ENCODE measurements at places on chromosomes 7 and 10. TPM values are rescaled to one million over a fixed set of nuclear protein-coding genes. Genes with fewer than 3 reads are reported as not detected.

DNA sequence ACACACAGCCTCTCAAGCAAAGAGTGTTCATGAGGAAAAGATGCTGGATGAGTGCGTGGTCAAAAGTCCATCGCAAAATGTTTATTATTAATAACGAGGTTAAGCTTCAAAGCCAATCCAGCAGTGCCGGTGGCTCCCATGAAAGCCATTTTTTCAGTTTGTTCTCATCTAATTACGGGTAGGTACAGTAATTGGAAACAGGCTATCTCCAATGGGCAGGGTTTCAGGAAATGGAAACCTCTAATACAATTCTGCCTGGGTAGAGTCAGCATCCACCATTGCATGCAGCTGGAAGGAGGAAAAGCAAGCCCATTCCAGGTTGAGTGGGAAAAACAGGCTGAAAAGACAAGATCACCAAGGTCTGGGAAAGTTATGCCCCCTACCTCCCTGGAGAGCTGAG, 57.4 kb downstream of the GPAM start:
- DNase-seq = no peak

Gene GIMAP4
- not detected for total RNA-seq

DNA sequence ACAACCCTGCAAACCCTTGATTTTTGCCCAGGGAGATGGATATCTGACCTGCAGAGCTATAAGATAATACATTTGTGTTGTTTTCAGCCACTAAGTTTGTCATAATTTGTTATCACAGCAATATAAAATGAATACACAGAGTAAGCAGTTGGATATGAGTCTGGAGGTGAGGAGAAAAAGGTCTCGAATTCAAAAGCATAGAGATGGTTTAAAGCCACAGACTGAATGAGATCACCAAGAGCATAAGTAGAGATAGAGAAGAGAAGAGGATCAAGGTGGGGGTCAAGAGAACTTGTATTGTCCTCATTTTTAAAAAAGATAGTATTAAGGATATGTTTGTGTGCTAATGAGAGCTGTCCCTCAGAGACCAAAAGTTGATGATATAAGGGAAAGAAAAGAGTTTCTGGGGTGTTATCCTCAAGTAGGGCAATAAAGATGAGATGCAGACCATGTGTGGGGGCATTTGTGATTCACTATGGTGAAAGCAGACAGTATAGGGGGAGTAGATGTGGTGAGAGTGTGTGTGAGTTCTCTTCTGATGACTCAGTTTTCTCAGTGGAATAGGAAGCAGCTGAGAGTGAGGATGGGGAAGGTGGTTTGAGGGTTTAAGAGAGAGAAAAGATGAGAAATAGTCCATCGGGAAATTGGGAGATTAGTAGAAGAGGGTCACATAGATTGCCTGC, 25.8 kb upstream of the PCGF5 start:
- peak; percentile 15 for DNase-seq

DNA sequence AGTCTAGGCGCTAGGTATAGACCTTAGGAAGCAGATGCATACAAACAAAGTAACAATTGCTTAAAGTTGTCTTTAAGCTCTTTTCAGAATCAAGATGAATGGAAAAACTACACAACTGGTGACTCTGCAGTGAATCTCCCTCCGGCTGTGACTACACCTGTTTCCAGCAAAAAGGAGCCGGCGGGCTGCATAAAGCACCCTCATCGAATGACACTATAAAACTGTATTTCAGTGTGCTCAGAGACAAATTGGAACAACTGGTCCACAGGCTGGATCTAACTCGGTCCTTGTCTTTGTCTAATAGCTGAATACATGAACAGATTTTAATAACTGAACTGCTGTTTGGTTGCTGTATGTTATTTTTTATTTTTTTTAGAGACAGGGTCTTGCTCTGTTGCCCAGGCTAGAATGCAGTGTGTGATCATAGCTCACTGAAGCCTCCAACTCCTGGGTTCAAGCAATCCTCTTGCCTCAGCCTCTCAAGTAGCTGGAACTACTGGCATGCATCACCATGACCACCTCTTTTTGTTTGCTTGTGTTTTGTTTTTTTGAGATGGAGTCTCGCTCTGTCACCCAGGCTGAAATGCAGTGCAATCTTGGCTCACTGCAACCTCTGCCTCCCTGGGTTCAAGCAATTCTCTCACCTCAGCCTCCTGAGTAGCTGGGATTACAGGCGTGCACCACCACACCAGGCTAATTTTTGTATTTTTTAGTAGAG, 64.2 kb upstream of the SVIL start:
- DNase-seq = no peak

- no peak for DNase-seq
These were observed 33.0 kb upstream of the DIP2C start for GRCh38 chr10:722281-723060.

DNA sequence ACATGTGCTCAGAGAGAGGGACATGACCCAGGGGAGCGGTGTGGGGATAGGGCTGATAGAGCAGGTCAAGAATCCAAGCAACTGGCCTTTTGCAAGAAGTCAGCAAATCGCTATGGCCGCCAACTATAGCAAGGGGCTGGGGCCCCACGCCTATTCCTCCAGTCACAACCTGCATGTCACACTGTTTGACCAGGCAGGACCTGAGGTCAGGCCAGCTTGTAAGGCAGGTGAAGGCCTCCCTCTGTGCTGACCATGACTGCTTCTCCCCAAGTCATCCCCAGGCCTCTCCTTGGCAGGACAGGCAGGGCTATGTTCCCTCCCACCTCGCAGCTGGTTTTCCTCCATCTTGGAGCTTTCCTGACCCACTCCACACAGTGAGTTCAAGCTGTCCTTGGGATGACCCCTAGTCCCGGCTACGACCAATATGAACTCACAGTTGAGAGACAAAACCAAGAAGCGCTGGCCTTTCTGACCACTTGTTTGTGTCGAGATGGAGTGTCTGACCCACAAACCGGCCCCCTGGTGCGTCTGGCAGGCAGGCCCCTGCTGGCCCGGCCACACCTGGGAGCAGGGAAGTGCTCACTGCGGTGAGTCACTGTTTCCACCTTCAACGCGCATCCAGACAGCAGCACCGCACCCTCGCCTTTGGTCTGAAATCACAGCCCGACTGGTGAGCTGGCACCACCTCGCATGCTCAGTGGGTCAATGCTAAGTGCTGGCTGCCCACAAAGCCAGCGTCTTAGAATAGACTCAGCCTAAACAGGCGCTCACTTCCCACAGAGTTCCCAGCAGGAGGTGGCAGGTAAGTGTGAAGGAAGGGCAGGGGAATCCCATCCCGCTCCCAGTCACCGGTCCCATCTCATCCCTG, 81.4 kb downstream of the VWA2 start:
- peak; percentile 99 for DNase-seq

DNA sequence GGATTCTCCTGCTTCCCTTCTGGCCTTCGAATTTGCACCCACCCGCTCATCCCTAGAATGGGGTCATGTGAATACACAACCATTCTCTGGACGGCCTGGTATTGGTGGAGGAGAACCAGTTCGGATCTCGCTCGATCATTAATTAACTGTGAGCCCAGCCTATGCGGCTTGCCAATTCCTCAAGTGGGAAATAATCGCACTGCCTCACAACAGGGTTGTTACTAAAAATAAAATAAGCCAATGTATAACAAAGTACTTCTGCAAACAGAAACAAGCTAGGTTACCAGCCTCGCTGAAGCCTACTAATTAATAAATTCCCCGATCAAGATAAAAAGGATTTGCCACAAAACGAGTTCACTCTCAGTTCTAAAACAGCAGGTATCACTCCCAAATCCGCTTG, 16.2 kb downstream of the CTBP2 start:
- DNase-seq = no peak

Gene RASSF4
- total RNA-seq = 0.51 TPM

DNA sequence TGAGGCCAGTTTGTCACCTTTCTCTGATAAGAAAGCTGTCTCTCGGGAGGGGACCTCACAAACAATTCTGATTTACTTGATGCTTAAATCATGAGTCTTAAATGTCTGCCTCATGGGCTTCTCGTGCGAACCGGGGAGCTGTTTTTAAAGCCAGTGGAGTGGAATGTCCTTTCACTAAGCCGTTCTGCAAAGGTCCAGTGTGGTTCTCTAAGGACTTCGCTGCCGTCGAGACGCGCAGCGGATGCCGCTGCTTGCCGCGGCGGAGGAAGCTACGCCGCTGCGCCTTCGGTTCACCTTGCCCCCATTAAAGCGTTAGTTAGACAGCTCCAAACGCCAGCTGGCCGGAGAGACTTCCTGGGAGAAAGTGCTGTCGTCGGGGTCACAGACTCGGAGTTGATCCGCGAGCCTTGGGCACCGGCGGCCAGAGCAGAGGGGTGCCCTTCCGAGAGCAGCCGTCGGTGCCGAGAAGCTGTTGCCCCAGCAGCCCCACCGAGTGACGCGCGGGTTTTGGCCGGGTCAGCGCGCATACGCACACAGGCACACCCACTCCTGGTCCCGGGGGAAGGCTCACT, 1.3 kb upstream of the HMX3 start:
- no peak for DNase-seq

GRCh38 chr7:534075-534474, 14.4 kb upstream of the PDGFA start:
- no peak for DNase-seq

DNA sequence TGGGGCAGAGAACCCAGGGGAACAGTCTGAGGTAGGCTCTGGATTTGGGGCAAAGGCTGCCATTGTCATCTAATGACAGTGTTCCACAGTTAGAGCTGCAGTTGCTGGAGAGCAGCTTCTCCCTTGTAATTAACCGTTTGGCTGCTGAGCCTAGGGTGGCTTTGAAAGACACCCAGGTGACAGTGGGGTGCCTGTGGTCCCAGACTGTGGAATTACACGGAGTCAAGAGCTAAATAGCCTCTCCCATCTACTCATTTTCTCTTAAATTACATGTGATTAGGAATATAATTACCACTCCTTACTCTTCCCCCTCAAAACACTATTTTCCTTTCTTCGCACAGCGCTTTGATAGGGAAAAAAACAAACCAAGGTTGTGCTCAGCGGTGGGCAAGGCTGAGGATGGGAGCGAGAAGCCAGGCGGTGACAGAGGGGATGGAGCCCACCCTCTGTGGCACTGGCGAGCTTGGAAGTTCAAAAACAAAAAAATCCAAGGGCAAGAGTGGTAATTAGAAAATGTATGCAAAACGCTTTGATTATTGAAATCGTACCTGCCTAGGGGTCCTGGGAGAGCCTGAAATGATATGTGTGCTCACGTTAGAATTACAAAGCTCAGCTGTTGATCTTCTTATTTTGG, 44.1 kb downstream of the BAMBI start:
- no peak for DNase-seq

- no peak for DNase-seq
These were observed at the start of gene SFXN2 for GRCh38 chr10:102714621-102715455. Gene SFXN2, plus strand, starts transcription at chr10:102714636. Its CDS starts 12,001 bp downstream, at chr10:102726637.

GRCh38 chr7:155948423-155948822, 136.2 kb upstream of the SHH start:
- DNase-seq = no peak

Gene PLAC9
- not detected for total RNA-seq

Gene ZNF783
- total RNA-seq = 9.5 TPM

Gene TMEM225B
- total RNA-seq = 0.53 TPM

Gene HMX2
- total RNA-seq = not detected

- DNase-seq = no peak
These were observed 171.5 kb downstream of the CCSER2 start for GRCh38 chr10:84499846-84500245.

Gene ARL3
- 5.8 TPM for total RNA-seq

DNA sequence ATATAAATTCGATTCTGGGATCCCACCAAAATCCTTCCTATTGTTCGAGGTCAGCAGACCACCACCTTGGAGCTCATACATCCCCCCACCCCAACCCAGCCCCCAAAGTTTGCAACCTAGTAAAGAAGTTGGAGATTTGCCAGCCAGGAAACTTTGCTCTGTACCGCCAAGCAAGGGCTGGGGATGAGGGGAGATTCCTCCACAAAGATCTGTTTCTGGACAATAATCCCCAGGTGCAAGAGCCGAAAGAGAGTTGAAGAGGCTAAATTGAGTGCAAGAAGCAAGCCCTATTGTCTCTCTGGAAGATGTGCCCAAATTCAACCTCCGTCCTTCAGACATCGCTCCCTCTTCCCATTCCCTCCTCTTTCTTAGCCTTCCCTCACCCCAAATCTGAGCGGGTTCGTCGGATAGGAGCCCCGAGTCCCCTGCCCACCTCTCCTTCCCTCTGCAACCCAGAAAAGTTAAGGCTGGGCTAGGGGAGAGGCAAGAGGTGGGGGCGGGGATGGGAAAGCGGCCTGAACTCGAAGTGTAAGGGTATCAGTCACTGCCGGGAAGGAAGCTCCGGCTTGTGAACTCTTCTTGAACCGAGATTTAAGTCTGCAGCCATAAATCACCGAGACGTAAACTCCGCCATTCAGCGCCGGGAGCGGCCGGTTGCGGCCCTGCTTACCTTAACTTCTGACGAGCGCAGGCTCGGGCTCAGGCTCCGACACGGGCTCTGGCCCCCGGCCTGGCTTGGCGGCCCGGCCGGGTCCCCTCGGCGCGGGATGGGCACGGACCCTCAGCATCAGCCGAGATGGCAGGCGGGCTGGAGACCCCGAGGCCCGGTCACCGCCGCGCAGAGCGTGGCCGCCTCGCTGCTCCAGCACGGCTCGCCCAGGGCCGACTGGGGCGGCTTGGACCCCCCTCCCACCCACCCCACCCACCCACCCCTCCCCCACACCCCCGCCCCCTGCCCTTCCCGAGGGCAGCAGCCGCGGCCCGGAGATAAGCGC, 10.8 kb upstream of the HOXA2 start:
- DNase-seq = no peak

DNA sequence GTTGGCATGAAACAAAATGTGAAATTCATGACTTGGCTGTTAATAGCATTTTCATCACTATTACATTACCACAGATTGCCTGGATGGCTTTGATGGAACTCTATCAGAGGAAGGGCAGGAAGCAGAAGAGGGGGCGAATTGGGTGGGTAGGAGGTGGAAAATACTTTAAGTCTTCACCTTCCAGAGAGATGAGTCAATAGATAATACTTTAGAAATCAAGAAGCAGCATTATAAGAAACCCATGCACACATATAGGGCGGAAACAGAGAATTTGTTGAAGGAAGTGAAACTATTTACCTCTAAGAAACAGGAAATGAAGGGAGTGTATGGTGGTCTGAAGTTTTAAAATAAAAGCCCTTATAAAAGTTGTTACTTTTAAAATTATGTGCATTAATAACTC, 152.1 kb upstream of the TARP start:
- DNase-seq = no peak

DNA sequence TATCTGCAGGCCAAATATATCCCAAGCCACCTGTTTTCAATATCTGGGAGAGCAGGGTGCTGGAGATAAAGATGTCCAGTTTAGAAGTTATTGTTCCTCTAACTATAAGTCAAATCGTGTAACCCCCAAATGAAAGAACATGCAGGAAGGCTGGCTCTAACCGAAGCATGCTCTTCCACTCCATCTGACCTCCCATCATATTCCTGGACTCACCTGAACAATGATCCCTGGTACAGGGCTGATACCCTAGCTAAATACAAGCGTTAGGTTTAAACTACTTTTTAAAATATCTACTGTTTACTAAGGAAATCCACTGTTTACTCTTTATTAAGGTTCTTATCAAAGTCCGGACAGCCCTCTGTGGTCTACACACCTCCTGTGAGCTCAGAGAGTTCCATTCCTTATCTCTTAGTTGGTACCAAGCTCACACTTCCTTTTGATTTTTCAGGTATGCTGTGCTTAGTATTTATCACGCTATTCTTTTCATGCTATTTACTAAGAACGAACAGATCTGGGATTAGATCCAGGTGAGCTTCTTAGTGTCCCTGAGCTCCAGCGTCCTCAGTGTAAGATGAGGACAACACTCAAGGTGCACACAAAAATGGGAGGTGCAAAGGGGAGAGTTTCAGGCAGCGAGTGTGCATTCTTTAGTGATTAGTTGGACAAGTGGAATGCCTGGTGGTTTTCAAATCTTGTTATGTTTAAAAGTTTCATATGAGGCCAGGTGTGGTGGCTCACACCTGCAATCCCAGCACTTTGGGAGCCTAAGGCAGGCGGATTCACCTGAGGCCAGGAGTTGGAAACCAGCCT, 23.6 kb upstream of the COBL start:
- DNase-seq = peak; percentile 74

Gene OR6B1
- not detected for total RNA-seq
